ENCODE measurements at places on chromosomes 5 and 9.

DNA sequence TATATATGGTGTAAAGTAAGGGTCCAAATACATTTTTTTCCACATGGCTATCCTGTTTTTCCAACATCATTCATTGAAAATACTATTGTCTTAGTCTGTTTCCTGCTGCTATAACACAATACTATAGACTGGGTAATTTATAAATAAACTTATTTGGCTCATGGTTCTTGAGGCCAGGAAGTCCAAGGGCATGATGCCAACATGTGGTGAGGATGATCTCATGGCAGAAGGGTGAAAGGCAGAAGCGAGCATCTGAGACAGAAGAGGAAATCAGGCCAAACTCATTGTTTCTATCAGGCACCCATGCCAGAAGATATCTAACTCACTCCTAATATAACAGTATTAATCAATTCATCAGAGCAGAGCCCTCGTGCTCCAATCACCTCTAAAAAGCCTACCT, 42.6 kb downstream of the ANKRD55 start:
- DNase-seq: peak; percentile 42

- DNase-seq: no peak
These were observed 226.2 kb downstream of the EPB41L4A start for GRCh38 chr5:112192866-112193265.

- DNase-seq: no peak
These were observed 13.6 kb upstream of the MTMR12 start for GRCh38 chr5:32326216-32326772.

DNA sequence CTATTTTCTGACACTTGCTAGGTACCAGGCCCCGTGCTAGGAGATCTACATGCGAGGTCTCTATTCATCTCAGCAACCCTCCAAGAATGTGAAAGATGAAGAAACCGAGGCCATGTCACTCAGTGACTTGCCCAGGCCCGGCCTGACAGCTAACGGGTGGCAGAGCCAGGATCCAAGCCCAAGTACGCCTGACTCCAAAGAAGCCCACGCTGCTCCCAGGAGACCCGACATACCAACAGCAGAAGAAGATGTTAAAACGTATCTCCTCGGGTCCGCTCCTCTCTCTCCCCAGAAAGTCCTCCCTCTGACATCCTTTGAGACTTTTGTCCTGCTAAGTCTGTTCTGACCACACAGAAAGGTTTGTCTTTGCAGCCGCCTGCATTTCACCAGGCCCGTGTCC, 65.2 kb downstream of the CRB2 start:
- no peak for DNase-seq

DNA sequence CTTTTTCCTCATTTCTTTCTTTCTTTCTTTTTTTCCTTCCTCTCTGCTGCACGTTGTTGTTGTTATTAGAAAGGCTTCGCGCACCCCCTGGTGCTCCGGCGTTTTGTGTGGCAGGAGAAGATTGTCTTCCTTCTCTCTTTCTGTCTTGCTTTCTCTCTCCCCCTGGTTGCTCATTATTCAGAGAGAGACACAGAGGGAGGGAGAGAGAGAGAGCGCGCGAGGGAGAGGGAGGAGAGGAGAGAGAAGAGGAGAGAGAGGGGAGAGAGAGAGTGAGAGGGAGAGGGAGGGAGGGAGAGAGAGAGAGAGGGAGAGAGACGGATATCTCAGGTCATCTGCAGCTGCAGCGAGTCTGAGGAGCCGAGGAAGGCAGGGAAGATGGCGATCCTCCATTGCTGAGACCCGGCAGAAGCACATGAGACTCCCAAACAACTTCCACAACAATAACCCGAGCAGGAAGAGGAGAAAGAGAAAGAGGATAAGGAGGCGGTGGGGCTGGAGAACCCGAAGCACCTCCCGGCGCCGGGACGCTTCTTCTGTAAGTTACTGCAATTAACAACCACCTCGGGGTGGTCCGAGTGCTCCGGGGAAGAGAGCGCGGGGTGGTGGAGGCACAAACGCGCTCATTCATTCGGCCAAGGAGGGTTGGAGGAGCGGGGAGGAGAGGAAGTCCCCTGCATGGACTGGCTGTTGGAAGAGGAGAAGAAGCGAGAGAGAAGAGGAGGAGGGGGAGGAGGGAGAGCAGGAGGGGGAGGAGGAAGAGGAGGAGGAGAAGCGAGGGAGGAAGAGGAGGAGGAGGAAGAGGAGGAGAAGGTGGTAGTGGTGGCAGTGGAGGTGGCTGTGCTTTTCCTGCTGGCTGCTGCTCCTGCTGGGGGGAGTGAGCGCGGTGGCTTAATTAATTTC, at the start of gene ZNF462:
Gene ZNF462 (plus strand): TSS at position 346 of the 900 bp plus-strand sequence. CDS start 60,218 bp downstream, outside the sequence.
- no peak for DNase-seq

DNA sequence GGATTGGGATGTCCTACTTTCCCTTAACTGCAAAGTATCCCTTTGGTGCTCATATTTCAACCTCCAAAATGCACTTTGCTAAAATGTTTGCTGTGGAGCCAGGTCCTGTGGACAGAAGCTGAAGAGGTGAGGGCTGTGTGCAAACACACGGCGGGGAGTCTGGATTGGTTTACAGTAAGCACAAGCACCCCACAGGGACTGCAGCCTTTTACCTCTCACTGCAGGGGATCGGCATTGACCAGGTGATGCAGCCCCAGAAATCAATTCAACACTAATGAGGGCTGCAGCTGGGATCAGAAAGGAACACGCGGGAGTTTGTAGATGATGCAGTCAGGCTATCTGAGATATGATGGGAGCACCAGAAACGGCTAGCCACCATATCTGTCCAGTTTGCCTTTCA, 450.9 kb downstream of the CCDC171 start:
- DNase-seq: no peak

DNA sequence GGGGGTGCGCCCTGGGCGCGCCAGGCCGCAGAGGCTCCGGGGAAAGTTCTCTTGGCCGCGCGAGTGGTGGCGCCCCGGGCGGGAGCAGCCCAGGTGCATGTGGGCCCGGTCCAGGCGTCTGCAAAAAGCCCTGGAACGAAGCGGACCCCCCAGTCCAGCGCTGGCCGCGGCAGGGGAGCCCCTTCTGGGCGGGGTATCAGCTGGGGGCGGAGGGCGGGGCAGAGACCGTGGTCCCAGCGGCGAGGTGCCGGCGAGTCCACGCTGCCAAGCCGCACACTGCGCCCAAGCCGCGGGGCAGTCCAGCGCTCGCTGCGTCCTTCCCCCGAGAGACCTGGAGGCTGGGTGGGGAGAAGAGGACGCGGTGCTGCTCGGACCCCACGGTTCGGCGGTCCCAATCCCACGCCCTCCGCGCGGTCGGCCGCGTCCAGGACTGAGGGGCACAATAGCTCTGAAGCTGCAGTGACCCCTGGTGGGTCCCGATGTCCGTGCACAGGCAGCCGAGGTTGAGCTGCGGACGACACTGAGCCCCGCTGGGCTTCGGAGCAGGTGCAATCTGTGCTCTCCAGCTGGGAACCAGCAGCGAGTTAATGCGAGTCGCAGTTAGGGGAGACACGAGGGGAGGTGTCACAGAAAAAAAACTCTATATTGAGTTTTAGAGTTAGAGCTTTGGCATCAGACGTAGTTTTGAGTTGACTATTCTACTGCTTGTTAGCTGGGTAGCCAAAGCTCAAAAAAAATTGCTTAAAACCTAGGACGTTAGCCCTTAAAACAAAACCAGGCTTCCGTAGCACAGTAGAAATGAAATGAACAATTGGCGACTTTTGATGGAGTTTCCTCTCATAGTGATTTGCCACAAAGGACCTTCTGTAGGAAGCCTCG, 1.1 kb upstream of the EPB41L4A start:
- peak; percentile 28 for DNase-seq

GRCh38 chr9:10835791-10836463, 223.1 kb upstream of the PTPRD start:
- no peak for DNase-seq

DNA sequence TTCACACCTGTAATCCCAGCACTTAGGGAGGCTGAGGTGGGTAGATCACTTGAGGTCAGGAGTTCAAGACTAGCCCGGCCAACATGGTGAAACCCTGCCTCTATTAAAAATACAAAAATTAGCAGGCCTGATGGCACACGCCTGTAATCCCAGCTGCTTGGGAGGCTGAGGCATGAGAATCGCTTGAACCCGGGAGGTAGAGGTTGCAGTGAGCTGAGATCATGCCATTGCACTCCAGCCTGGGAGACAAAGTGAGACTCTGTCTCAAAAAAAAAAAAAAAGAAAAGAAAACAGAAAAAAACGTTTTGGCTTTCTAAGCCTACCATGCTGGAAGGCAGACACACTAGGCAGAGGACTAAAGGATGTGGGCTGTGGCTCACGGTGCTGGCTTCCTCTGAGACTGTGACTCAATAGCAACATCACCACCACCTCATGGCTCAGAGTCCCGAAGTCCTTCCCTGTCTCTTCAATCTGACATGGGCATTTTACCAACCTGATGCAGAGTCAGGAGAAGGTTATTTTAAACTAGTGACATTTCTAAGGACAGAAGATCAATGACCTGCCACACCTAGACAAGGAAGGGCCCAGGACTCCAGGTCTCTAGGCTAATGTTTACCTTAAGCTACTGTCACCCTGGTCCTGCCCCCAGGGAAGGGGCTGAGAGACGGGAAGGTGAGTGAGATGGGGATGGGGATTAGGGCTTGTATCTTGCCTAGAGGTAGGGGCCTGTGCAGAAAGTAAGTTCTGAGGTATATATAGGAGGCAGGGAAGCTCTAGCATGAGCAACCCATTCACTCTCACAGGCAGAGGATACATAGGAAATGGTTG, 3.7 kb downstream of the ECSCR start:
- peak; percentile 86 for DNase-seq

DNA sequence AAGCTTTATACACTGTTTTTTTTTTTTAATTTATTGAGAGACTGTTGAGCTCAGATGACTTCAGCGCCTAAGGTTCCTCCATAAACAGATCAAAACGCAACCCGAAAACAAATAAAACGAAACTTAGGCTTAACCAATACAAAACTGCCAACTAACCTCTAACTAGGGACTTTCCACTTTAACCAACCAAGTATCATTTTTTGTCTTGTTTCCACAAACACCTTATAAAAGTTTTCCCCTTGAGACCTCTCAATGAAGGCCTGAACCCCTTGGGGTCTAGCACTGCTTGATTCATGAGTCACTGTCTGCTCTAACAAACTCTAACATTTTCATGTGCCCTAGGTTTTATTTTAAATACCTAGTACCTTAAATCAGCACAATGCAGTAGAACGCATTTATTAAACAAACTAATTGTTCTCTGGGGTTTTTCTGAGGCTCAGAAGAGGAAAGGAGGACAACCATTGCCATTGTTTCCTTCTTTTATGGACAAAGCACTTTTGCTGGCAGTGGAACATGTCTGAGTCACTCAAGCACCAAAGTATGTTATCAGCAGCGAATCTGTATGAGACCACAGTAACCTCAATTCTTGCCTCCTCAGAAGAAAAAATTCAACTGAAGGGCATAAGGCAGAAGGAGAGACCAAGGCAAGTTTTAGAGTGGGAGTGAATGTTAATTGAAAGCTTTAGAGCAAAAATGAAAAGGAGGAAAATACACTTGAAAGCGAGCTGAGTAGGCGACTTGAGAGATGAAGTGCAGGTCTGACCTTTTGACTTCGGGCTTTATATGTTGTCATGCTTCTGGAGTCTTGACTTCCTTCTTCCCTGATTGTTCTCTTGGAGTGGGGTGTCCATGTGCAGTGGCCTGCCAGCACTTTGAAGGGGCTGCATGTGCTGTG, 97.7 kb upstream of the HCN1 start:
- DNase-seq: no peak

DNA sequence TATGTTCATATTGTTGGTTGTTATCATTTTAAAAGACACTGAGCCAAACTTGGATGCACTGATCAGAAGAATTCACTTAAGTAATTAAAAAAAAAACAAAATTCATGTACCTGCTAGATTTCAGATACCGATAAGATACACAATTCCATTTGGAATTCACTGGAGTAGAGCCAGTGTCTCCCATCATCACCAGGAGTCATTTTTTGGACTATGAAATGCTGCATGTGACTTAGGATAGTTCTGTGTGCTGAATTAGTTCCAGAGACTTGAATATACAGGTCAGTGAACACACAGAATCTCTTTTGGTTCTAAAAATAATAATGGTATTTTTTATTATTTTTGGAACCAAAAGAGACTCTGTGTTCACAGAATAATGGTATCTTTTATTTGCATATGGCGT, 482.6 kb upstream of the PIK3R1 start:
- DNase-seq: no peak

DNA sequence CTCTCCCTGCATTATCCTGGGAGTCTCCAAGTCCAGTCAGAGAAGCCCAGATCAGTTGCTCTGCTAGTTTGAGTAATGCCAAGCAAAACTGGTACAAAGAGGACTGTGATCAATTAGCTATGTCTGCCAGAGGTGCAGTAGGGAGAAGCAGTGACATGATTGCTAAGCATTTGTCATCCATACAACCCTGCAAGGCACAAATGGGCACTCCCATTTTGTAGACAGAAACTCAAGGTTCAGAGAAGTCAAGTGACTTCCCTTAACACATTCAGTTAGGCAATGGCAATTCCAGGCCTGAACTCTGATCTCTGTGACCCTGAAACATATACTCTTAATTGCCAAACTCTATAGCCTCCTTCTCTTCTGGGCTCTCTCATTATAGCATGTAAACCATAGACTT, 34.0 kb downstream of the NDST1 start:
- DNase-seq: no peak

DNA sequence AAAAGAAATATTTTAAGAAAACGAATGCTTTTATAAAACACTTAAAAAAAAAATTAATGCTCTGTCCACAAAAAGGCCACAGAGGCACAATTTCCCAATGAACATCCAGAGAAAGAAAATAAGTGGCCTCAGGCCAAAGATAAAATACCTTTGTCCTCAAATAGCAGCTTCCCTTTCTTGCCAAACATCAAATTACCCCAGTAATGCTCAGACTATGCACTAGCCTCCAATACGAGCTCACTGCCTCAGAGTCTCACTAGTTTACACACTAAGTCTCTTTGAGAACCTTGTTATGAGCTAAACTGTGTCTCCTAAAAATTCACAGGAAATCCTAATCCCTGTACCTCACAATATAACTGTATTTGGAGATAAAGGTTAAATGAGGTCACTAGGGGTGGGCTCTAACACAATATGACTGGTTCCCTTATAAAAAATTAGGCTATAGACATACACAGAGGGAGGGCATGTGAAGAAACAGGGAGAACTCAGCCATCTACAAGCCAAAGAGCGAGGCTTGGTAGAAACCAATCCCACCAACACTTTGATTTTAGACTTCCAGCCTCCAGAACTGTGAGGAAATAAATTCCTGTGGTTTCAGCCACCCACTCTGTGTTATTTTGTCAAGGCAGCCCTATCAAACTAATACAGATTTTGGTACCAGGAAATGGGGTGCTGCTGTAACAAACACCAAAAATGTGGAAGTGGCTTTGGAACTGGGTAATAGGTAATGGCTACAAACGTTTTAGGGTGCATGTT, 4.4 kb downstream of the MPDZ start:
- DNase-seq: no peak

DNA sequence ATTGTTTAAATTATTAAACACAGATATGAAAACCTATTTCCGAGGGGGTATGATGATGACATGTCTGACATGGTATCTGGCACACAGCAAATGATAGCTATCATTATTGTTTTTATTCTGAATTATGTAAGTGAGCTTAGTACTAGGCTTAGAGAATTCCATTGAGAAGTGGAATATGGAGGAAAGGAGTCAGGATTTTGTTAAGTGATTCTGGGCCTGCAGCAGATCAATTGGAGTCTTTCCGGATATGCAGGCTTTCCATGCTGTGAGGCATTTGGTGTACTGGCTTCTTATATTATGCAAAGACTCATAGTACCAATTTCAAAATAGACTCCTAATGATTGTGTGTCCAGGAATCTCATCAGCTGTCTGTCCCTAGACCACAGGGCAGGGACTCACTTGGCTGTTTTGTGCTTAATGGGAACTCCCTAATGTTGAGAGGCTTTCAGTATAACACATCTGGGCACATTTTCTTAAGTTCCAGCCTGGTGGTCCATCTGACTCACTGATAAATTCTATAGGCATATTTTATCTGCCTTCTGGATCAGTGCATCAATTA, 180.0 kb upstream of the KLF9 start:
- DNase-seq: no peak
